ENCODE measurements at places on chromosomes 1 and 21.

DNA sequence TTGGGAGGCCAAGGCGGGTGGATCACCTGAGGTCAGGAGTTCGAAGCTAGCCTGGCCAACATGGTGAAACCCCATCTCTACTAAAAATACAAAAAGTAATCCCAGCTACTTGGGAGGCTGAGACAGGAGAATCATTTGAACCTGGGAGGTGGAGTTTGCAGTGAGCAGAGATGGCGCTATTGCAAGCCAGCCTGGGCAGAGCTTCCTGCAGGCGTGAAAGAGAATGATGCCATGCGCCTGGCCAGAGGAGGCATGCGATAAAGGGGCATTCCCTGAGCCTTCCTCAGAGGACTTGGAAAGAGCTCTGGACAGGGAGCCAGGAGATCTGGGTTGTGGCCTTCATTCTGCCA, 3.2 kb downstream of the E2F2 start:
- DNase-seq: no peak

DNA sequence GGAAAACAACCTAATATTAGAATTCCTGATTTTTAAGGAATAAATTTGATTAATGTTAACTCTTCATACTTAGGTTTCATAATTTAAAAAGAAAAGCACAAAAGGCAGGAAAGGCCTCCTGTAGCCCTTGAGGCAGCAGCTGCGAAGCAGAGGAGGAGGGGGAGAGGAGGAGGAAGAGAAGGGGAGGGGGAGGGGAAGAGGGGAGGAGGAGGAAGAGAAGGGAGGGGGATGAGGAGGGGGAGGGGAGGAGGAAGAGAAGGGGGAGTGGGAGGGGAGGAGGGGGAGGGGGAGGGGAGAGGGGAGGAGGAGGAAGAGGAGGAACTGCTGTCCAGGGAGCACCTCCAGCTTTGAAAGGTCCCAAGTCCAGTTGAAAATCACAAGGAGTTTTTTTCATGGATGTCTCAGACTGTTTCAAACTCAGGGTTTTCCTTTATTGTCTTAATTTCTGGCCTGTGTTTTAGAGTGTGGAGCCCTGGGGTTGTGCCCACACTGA, 35.1 kb upstream of the DIP2A start:
- no peak for DNase-seq

DNA sequence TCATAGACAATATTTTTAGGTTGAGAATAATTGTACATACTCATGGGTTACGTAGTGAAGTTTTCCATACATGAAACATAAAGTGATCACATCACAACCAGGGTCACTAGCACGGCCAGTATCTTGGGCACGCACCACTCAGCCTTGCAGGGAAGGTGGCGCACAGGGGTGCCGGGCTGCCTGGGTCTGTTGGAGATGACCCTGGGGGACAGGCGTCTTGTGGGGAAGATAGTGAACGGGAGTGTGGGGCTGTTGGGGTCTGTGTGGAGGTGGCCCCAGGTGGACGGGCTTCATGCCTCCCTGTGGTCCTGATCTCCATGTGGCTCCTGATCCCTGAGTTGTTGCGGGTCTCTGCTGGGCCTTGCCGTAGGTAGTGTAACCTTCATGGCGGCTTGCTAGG, 38.3 kb upstream of the PRSS38 start:
- DNase-seq: no peak

DNA sequence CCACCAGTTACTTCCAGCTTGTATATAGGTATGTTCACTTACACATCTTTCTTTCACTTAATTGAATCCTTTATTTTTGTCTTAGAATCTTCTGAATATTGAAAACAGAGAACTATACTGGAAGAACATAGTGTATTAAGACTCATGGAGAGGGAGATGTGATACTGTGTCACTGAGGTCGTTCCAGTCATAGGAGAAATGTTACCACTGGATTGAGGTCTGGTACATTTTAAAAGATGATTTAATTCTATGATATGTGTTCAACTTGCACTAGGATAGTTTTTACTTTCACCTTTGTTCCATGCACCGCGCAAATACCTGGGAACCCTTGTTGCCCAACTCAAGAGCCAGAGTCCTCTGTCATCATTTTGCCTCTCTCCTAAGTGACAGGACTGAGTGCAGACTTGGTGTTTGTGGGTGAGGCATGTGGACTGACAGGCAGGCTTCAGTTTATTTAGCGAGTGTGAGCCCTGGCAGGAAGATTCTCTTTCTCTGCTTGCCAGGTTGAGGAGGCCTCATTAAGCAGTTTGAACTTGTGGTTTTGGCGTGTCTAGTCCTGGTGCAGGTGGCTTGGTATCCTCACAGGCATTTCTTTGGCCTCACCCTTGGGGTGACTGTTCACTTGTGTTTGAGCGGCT, 63.7 kb downstream of the DYRK1A start:
- no peak for DNase-seq

DNA sequence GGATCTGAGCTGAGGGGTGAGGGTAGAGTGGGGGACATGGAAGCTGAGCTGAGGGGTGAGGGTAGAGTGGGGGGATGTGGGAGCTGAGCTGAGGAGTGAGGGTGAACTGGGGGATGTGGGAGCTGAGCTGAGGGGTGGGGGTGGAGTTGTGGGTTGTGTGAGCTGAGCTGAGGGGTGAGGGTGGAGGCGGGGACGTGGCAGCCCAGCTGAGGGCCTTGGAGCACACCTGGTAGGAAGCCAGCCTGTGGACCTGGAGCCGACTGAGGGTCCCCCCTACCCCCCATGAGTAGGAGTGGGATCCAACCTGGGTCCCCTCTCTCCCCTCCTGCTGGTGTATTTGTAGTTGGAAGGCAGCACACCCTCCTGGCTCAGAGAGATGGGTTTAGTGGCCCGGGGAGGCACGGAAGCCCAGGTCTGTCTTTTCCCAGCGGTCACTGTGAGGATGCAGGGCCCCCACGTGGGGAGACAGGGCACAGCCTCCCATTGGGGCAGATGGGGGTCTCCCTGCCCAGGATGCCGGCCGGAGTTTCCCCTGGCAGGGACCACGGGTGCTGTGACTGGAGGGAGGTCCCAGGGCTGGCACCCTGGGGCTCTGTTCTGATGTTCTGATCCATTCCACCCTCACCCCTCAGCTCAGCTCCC, 13.2 kb upstream of the NPHP4 start:
- no peak for DNase-seq

DNA sequence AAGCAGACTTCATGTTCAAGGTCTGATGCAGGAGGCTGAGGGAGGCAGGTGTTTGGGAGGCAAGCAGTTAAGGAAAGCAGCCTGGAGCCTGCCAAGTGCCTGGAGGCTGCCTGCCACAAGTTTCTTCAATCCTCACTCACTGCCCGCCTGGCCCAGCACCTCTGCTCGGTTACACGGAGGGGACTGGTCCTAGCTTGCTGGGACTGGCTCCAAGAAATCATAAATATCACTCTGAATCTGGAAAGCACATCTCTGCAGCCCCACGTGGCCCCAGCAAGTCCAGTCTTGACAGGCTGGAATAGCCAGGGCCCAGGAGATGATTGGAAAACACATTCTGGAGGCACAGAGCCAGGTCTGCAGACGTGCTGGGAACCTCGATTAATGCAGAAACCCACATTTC, 83.9 kb downstream of the BCAR3 start:
- no peak for DNase-seq

GRCh38 chr1:23452011-23452411, 27.5 kb upstream of the TCEA3 start:
- peak; percentile 51 for DNase-seq

- DNase-seq: no peak
Observed at GRCh38 chr1:168042362-168042761, 94.4 kb downstream of the GPR161 start.

- no peak for DNase-seq
Observed at GRCh38 chr1:71106658-71107322, 26.0 kb upstream of the ZRANB2 start.

DNA sequence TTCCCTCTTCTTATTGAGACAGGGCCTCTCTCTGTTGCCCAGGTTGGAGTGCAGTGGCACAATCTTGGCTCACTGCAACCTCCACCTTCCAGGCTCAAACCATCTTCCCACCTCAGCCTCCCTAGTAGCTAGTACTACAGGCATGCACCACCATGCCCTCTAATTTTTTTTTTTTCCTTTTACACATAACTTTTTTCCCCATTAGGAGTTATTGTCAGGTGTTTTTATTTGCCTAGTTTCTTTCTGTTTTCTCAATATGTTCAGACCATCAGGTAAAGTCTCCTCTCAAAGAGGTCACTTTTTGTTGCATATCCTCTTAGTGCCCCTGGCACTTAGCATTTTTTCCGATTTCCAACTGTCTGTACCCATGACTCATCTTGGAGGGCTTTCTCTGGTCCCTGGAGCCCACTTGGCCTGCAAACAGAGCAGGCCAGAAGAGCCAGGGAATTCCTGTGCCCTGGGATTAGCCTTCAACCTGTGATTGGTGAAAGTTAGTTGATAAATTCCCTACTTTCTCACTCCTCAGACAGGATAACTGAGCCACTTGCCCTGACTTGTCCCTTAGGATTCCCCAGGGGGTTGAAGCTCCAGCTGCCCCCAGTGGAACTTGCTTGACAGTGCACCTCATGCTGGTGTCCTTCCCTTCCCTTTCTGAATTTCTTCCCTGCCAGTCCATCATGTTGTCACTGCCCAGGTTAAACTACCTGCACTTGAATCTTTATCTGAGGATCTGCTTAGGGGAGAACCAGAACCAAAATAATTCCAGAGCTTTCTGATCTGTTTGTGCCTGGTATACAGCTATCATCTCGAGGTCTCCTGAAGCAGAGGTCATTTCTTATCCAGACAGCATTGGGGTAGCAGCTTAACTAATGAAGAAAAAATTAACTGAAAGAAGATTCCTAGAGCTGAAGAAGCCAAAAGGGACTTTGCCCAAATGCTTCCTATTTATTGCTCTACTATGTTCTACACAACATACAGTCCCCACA, 2.4 kb downstream of the NTPCR start:
- peak; percentile 45 for DNase-seq

GRCh38 chr1:90823686-90824085, 106.6 kb upstream of the BARHL2 start:
- no peak for DNase-seq

DNA sequence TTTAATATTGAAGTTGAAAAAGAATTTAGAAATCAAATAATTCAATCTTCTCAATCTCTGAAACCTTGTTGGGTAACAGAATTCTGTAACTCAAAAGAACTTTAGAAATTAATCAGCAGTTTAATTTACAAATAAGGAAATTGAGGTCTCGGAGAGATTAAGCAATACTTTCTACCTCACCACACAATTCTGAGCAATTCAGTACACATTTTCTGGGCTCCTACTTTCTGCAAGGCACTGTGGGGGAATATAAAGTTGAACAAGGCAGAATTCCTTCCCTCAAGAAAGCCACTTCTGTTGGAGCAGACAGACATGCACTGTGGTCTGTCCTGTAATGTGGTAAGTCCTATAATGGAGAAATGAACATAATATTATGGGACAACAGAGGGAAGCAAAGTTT, 47.7 kb downstream of the MEF2D start:
- no peak for DNase-seq

DNA sequence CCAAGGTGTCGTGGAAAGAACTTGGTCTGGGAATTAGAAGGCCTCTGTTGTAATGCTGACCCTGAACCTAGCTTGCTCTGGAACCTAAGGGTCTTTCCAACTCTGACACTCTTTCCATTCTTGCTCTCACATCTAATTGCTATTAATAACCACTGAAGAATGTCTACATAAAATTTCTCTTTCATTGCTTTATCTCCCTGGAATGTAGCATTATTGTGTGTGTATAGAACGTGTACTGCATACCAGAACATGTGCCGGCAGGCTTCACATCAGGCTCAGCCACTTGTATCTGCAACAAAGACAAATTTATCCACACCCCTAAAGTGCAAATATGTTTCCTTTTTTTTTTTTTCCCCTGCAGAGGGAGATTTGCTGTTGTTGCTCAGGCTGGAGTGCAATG, 13.9 kb upstream of the LAX1 start:
- peak; percentile 55 for DNase-seq

- DNase-seq: no peak
Observed at GRCh38 chr1:74712881-74713280, 20.0 kb downstream of the CRYZ start.

DNA sequence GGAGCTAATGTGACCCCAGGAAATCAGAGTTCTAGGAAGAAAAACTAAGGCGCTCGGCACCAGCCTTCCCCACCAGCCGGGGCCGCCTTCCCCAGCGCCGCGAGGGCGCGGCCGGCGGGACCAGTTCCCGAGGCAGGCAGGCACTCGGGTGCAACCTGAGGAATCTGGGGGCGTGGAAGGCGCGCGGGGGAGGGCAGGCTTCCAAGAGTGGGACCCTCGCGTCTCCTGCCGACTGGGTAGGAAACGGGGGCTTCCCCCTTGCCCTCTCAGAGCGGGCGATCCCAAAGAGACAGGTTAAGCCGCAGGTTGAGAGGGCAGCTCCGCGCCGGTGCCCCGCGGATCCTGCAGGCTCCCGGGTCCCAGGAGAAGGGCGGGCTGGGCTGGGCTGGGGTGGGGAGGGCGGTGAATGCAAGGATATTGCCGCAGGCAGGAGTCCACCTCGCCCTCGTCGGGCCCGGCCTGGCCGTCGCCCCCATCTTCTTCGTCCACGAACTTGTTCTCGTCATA, 431 bp downstream of the ARPC5 start:
- DNase-seq: no peak

DNA sequence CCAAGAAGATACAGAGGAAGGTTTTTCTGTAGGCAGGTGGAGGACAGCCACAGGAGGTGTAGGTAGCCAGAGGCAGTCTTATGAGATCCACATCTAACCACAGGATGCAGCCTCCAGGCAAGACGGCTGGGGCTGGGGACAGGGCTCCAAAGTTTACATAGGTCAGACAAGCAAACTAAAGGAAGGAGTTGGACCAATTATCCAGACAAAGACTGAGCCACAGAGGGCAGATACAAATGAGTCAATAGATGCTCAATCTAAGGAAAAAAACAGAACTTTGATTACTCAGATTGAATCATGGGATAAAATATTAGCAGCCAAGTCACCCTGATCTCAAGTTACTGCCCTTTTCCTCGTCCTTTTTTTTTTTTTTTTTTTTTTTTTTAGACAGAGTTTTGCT, 91.6 kb downstream of the RGS7 start:
- no peak for DNase-seq

DNA sequence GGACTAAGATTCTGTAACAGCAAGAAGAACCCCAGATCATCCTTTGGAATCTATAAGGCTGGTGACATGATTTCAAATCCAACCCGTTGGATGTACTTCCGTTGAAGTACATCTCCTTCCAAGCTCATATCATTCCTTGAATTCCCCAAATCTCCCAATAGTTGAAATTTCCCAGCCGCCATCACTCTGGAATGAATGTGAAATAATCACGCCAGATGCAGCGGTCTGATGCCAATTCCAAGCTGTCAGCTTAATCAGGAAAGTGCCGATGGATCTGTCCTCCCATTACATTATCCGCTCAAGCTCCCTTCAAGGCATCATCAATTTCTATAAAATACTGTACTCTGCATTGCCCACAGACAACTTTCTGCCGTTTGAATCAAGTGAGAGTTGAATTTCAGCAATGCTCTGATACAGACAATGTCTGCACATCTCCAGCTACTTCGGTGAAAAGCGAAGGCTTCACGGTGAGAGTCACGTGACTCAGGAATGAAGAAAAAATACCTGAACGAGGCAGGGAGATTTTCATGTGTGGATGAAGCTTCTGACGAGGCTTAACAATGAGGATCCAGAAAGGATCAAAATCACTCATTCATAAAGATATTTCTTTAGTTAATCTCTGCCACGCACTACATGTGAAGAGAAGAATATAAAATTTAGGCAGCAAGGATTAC, 663.9 kb downstream of the AJAP1 start:
- no peak for DNase-seq

- DNase-seq: peak; percentile 47
Observed at GRCh38 chr1:205444300-205444930, 11.4 kb downstream of the BLACAT1 start.

- DNase-seq: no peak
Observed at GRCh38 chr1:203288400-203288799, 16.9 kb upstream of the BTG2 start.
